ENCODE measurements at places on chromosomes 1 and 21.

- H3K27ac ChIP-seq, result no peak overlapping the region
- no peaks in the 10 kb centered on the region for H3K36me3 ChIP-seq
- H3K4me3 ChIP-seq, result no peak overlapping the region
- no peaks in the 10 kb centered on the region for H3K27me3 ChIP-seq
- H3K4me1 ChIP-seq, result no peaks in the 10 kb centered on the region
- no peak for DNase-seq
Measured at GRCh38 chr1:247387096-247387495, 28.9 kb upstream of the NLRP3 start.

DNA sequence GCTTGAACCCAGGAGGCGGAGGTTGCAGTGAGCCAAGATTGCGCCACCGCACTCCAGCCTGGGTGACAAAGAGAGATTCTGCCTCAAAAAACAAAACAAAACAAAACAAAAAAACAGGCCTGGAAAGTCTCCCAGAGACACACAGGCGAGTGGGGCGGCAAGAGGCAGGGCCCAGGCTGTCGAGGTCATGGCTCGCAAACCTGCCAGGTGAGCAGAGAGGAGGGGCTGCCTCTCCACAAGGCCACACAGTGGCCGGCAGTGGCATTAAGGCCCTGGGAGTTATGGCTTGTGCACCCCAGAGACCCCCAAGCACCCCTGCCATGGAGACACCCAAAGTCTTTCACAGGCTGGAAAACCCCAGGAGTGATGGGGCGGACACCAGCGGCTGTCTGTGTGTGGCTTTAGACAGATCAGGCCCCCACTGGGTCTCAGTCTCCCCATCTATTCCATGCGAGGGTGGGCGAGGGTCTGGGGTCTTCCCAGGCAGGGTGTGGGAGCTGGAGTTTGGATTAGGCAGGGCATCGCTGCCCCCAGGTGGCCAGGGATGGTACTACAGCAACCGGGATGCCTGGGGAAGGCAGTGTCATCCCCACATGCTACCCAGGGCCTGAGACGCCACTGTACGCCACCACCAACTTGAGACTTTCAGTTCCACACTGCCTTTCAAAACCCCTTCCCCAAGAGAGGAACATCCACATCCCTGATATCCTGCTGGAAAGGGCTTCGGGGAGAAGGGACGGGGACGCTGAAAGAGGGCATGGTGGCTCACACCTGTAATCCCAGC, 7.3 kb upstream of the CTRC start:
- no peaks in the 10 kb centered on the region for H3K27me3 ChIP-seq
- H3K36me3 ChIP-seq, result no peaks in the 10 kb centered on the region
- no peaks in the 10 kb centered on the region for H3K4me1 ChIP-seq
- no peak for DNase-seq
- no peak overlapping the region for H3K27ac ChIP-seq
- H3K4me3 ChIP-seq, result no peak overlapping the region

DNA sequence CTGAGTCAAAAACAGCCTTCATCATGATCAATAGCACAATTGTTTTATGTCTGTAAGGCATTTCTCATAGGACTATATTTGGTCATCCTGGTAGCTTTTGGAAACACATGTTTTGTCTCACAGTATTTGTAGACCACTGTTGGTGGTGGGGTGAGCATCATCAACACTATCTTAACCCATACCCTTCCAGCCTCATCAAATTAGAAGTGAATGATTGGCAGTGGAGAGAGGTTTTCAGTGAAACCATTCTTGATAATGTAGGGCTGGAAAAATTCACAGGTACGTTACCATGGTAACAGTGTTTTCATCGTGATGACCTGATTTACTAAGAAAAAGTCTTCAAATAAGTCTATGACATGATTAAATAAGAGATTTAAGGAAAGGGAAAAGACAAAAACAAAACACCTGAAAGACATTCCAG, 45.3 kb upstream of the C1orf105 start:
- no peaks in the 10 kb centered on the region for H3K27me3 ChIP-seq
- no peaks in the 10 kb centered on the region for H3K36me3 ChIP-seq
- no peak overlapping the region for H3K4me3 ChIP-seq
- H3K4me1 ChIP-seq, result no peaks in the 10 kb centered on the region
- no peak overlapping the region for H3K27ac ChIP-seq

- no peak overlapping the region for H3K4me3 ChIP-seq
- H3K27me3 ChIP-seq, result no peaks in the 10 kb centered on the region
- no peak overlapping the region for H3K27ac ChIP-seq
- no peaks in the 10 kb centered on the region for H3K4me1 ChIP-seq
Measured at GRCh38 chr1:60162936-60163335, 89.4 kb upstream of the C1orf87 start.

- no peaks in the 10 kb centered on the region for H3K27me3 ChIP-seq
- no peak overlapping the region for H3K4me3 ChIP-seq
- no peak for DNase-seq
- no peak overlapping the region for H3K27ac ChIP-seq
Measured at GRCh38 chr1:89953131-89953626, 41.7 kb upstream of the ZNF326 start.

- DNase-seq, result no peak
- H3K4me1 ChIP-seq, result no peaks in the 10 kb centered on the region
- no peaks in the 10 kb centered on the region for H3K27me3 ChIP-seq
- H3K36me3 ChIP-seq, result no peaks in the 10 kb centered on the region
- H3K27ac ChIP-seq, result no peak overlapping the region
- no peak overlapping the region for H3K4me3 ChIP-seq
Measured at GRCh38 chr1:151342569-151342968, 4.5 kb downstream of the RFX5 start.

GRCh38 chr1:151193856-151194255, 3.9 kb upstream of the VPS72 start:
- no peaks in the 10 kb centered on the region for H3K27me3 ChIP-seq
- H3K4me3 ChIP-seq, result no peak overlapping the region
- no peak overlapping the region for H3K27ac ChIP-seq

GRCh38 chr1:220425852-220426251, 102.1 kb upstream of the MARK1 start:
- no peak for DNase-seq
- H3K27me3 ChIP-seq, result no peaks in the 10 kb centered on the region
- H3K4me3 ChIP-seq, result no peak overlapping the region
- no peaks in the 10 kb centered on the region for H3K4me1 ChIP-seq
- H3K36me3 ChIP-seq, result no peaks in the 10 kb centered on the region

- DNase-seq, result no peak
- no peaks in the 10 kb centered on the region for H3K27me3 ChIP-seq
- peaks cover 17% of the 10 kb centered on the region for H3K4me1 ChIP-seq
- H3K4me3 ChIP-seq, result no peak overlapping the region
- no peaks in the 10 kb centered on the region for H3K36me3 ChIP-seq
Measured at GRCh38 chr1:3126756-3127678, 58.0 kb downstream of the PRDM16 start.

DNA sequence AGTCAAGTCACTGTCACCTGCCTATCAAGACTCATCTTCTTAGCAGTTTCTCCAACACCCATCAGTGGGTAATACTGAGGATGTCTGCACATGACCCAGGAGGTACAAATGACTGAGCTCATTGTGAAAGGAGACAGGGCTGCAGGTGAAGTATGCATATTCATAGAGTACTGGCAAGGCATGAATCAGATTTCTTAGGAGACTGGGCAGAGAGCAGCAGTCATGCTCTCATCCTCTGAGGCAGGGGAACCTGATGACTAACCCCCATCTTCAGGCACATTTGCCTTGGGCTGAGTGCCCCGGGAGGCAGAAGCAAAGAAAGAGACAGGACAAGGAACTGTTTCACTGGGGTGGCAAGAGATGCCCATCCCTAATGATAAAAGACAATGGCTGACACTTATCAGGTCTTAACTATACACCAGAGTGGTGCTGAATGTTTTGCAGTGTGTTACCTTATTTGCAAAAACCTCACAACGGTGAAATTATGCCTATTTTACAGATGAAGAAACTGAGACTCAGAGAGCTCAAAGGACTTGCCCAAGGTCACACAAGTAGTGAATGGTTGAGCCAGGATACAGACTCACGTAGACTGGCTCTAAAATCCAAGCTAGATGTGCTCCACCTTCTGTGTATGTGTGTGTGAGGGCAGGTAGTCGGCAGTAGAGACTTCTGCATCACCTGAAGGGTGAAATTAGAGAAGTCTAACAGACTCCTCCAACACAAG, 9.2 kb upstream of the GRHL3 start:
- DNase-seq, result no peak
- H3K4me1 ChIP-seq, result no peaks in the 10 kb centered on the region
- no peaks in the 10 kb centered on the region for H3K27me3 ChIP-seq
- H3K36me3 ChIP-seq, result no peaks in the 10 kb centered on the region

DNA sequence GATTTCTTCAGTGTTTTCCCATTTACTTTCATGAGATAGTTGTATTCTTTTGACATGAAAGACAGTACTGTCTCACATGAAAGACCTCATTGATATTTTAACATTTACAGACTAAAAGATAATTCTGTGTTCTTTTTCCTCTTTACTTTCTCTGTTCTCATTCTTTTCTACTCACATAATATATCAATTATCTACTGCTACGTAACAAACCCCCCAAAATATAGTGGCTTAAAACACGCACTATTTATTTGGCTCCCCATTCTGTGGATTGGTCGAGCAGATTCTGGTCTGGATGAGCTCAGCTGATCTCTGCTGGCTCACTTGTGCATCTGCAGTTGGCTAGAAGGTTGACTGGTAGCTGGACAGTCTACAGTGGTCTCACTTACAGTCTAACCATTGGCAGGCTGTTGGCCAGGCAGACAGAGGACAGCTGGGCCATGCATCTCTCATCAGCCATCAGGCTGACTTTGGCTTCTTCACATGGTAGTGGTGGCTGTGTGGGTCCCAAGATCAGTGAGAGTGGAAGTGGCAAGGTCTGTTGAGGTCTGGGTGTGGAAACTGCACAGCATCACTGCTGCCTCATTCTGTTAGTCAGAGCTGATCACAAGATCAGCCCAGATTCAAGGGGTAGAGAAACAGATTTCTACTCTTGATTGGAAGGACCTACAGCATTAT, 63.2 kb downstream of the MPZL1 start:
- no peak for DNase-seq
- no peaks in the 10 kb centered on the region for H3K4me1 ChIP-seq
- H3K4me3 ChIP-seq, result no peak overlapping the region
- no peak overlapping the region for H3K27ac ChIP-seq
- H3K36me3 ChIP-seq, result no peaks in the 10 kb centered on the region

DNA sequence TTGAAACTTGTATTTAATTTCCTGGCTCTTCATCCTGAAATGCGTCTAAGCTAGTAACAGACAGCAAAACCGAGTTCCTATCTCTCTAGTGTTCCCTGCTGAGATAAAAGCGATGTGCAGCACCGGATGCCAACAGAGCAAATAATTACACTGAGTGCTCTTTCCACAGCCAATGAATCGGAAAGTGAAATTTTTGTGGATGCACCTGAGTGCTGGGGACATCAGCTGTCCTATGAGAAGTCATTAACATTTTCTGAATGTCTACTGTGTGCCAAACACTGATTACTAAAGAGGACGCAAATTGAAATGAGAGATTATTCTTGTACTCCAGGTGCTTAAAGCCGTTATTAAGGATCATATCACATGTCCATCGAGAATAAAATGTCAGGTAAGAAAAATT, 278.0 kb downstream of the RGS7 start:
- no peaks in the 10 kb centered on the region for H3K27me3 ChIP-seq
- H3K4me3 ChIP-seq, result no peak overlapping the region
- no peak for DNase-seq

Data from gastrocnemius medialis (tissue), 4 donors.